Neural progenitor cell (in vitro differentiated cells): ENCODE measurements at places on chromosomes 2 and 18. TPM values are rescaled to one million over a fixed set of nuclear protein-coding genes. Genes with fewer than 3 reads are reported as not detected.
A peak's percentile ranks its signal among the peaks of the same experiment; 100 is the strongest.

ANKRD62 gene
- 0.15 TPM in 1 of 2 replicates, not detected in the other for total RNA-seq

POTEI gene
- 1.8 and 2.4 TPM in 2 replicates for total RNA-seq

GRCh38 chr2:100895402-100895801, 75.5 kb downstream of the NPAS2 start:
- DNase-seq: no peak

BMP10 gene
- not detected in 2 replicates for total RNA-seq

- no peak for DNase-seq
Measured at GRCh38 chr18:76855594-76855993, 33.2 kb downstream of the ZNF236 start.

- DNase-seq: no peak
Measured at GRCh38 chr2:51899643-51900042, 867.7 kb upstream of the NRXN1 start.

PSD4 gene
- 0.02 and 0.87 TPM in 2 replicates for total RNA-seq

DNA sequence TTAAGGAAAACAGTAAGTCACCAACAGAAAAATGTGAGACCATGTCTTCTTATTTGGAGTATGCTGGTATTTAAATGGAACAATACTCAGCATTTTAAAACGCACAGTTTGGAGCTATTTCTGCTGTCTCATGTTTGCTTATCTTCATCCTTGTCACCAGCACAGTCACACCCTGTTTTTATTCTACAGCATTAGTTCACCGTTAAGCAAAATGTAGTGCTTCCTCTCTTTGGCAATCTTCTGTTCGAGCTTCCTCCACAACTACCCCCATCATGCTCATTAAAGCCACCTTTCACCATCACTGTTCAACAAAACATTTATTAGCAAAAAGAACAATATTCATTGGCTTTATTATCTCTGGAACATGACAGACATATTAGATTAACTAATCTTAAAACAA, 64.0 kb downstream of the SLC40A1 start:
- no peak for DNase-seq

- peak; percentile 15 for DNase-seq
Measured at GRCh38 chr2:55712477-55713060, 18.9 kb upstream of the PNPT1 start.

DLGAP1 gene
- total RNA-seq: 16.9 and 18.5 TPM in 2 replicates

DNA sequence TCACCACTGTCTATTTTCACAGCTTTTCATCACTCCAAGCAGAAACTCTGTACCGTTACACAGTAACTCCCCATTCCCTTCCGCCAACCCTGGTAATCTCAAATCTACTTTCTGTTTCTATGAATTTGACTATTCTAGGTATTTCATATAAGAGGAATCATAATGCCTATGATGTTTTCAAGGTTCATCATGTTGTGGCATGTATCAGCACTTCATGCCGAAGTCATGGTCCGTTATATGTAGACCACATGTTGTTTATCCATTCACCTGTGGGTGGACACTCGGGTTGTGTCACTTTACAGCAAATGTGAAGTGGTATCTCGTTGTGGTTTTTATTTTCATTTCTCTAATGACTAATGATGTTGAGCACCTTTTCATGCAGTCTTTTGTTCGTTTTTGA, 21.6 kb downstream of the CPSF3 start:
- DNase-seq: no peak

GRCh38 chr2:66428986-66429612, 5.8 kb upstream of the MEIS1 start:
- DNase-seq: peak; percentile 85

GRHL1 gene
- 4.7 and 5.8 TPM in 2 replicates for total RNA-seq

SATB2 gene
- total RNA-seq: 2.2 and 3.7 TPM in 2 replicates

TGFA gene
- total RNA-seq: 0.37 TPM in 1 of 2 replicates, not detected in the other

VWC2L gene
- total RNA-seq: not detected in 2 replicates

DNA sequence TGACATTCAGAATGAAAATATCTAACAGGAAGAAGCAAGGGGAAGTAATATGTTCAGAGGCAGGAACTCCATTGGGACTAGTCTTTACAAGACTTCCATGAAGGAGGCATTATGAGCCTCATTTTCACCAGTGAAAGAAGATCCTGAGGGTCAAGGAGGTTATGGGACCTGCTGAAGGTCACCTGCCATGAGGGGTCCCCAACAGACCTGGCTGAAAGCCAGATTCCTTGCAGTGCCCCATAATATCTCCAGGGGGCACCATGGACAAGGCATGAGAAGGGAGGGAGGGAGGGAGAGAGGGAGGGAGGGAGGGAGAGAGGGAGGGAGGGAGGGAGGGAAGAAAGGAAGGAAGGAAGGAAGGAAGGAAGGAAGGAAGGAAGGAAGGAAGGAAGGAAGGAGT, 27.9 kb downstream of the XDH start:
- peak; percentile 36 for DNase-seq

UCN gene
- total RNA-seq: 0.56 and 1.2 TPM in 2 replicates

DNA sequence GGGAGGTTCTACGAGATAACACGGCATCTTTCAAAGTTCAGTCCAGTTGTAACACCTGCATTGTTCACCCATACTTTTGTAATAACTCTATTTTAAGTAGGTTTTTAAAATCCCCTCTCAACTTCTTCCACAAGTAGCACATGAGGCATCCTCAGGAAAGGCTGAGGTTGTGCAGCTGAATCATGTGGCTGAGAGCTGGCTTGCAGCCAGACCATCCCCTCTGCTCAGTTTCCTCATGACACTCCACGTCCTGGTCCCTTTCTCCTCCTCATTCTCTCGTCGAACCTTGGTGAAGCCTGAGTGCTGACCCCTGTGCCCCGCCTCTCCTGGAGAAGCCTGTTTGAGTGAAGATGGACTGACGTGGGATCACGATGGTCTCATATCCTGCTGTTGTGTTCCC, 42.5 kb downstream of the POU3F3 start:
- no peak for DNase-seq

DNA sequence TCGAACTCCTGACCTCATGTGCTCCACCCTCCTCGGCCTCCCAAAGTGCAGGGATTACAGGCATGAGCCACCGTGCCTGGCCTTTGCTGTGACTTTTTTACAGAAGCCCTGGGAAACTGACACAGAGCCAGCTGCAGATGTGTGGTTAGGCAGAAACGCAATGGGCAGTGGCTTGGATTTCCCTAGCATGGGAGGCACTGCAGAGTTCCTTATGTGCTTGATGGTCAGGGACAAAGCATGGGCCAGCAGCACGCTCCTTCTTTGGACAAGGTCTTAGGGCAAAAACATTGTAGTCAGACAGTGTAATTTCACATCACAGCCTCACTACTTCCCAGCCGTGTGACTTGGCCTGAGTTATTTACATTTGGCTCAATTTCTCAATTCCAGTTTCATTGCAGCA, 153.9 kb downstream of the RNF144A start:
- no peak for DNase-seq

ABHD1 gene
- 0.65 and 1.1 TPM in 2 replicates for total RNA-seq
